ENCODE measurements at places on chromosomes 12 and 14.

GRCh38 chr12:28998662-28999120 is 150.4 kb upstream of the FAR2 start:
- no peak for DNase-seq

DNA sequence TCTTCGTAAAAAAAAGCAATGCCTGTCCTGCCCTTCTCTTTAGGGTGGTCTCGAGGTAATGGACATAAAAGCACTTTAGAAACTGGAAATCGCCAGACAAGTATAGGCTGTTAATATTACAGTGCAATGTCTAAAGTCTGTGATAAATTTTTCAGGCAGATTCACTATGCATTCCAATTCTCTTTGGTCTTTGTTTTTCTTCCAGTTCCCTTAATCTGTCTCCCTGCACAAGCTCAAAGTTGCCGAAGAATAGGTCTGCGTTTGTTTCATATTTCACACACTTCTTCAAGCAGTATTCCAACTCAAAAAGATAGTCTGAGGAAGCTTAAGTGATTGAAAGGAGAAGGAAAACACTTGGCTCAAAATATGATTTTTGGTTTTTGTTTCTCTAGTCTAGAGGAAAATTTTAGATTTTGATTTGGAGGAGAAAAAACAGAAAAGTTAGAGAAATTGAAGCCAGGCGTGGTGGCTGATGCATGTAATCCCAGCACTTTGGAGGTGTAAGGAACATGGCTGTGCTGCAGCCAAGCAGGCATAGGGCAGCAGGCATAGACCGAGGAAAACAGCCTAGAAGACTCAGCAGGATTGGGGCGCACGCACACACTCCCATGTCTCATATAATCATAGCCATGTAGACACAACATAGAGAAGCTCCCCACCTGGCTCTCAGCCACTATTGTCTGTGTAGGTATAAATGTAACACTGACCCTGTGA is 96.2 kb upstream of the TMPO start:
- DNase-seq = no peak

- no peak for DNase-seq
Observed at GRCh38 chr12:46187023-46187422, 81.8 kb downstream of the SLC38A1 start.

DNA sequence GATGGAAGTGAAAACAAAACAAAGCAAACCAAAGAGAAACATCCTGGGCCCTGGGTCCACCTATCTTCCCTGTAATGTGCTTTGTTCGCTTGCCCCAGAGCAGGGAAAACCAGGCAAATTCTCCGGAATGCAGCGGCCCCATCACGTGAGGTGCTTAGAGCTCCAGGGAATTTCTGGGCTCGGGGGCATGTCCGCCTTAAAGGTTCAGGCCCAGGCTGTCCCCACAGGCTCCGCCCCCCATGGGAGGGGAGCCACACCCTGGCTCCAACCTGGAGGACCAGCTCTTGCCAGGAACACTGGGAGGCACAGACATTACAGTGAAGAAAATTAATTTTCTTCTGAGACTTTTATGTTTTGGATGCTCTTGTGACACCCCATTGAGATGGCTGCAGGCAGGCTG is 69.9 kb downstream of the RBM19 start:
- DNase-seq = no peak

- DNase-seq = no peak
Observed at GRCh38 chr12:112488257-112488876, 69.6 kb downstream of the PTPN11 start.

- no peak for DNase-seq
Observed at GRCh38 chr14:90255871-90256270, 482 bp upstream of the PSMC1 start.

- no peak for DNase-seq
Observed at GRCh38 chr14:28763751-28764256, 2.8 kb upstream of the FOXG1 start.

- no peak for DNase-seq
Observed at GRCh38 chr14:36214476-36215216, 38.1 kb upstream of the PTCSC3 start.

- no peak for DNase-seq
Observed at GRCh38 chr14:101851736-101852405, 90.4 kb downstream of the PPP2R5C start.

- no peak for DNase-seq
Observed at GRCh38 chr12:95480230-95480629, 6.3 kb downstream of the METAP2 start.

GRCh38 chr14:105855893-105856675 is 329.7 kb downstream of the TMEM121 start:
- no peak for DNase-seq

DNA sequence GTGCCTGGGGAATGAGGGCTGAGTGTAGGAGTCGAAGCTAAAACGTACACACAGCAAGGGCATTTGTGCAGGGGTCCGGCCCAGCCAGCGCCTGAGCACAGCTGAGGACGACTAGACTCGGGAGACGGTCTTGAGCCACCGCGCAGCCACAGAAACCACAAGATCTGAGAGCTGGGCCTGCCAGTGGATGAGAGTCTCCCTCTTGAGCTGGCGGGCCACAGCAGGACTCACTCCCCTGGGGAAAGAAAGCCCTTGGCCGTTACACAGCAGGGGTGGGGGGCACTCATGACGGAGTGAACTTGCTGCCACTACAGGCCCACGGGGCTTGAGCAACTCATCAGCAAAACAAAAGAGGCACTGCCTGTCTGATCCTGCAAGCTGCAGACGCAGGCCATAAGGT is 23.0 kb downstream of the STX2 start:
- peak; percentile 45 for DNase-seq

- no peak for DNase-seq
Observed at GRCh38 chr12:131056626-131057025, 102.9 kb downstream of the ADGRD1 start.

DNA sequence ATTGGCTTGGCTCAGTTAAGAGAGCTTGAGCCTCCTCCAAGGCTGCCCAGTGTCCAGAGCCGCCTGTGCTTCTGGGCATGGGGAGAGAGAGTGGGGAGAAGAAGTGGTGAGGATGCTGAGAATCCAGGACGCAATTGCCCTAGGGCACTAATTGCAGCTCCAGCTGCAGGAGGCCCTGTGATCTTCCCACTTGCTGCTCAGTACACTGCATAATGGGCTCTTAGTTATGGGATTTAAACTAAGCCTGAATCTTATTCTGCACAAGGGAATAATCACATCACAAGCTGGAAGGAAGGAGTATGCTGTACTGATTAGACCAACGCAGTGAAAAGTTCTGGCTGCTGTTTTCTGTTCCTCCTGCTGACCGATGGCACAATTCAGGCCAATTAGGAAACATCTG is 101.0 kb upstream of the PRMT8 start:
- no peak for DNase-seq

- DNase-seq = no peak
Observed at GRCh38 chr12:24539646-24540045, 409.3 kb downstream of the BCAT1 start.

- no peak for DNase-seq
Observed at GRCh38 chr12:79023261-79023660, 158.7 kb downstream of the SYT1 start.

DNA sequence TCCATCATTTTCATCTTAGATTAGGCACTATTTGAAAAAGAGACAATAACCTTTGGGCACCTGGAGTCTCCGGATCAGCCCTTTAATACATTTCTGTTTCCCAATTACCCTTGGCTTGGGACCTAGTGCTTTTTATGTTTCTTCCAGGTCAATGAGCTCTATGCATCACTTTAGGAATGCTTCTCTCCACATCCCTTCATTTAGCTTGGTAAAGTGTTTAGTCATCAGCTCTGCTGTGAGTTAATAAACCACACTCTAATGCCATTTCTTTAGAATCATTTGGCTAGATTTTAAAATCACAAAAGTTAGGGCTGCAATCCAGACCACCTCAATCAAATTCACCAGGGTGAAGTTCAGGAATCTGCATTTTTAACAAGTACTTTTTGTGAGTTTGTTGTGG is 41.7 kb downstream of the RASSF9 start:
- DNase-seq = no peak

DNA sequence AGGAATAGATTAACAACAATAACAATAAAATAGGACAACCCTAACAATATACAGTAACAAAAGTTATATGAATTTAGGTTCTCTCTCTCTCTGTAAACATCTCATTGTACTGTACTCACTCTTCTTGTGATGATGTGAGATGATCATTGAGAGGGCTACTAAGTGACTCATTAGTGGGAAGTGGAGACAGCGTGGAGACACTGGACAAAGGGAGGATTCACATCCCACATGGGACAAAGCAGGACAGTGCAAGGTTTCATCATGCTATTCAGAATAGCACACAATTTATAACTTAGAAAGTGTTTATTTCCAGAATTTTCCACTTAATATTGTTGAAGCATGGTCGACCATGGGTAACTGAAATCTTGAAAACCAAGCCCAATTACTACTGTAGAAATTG is 26.0 kb upstream of the SPATA7 start:
- no peak for DNase-seq

DNA sequence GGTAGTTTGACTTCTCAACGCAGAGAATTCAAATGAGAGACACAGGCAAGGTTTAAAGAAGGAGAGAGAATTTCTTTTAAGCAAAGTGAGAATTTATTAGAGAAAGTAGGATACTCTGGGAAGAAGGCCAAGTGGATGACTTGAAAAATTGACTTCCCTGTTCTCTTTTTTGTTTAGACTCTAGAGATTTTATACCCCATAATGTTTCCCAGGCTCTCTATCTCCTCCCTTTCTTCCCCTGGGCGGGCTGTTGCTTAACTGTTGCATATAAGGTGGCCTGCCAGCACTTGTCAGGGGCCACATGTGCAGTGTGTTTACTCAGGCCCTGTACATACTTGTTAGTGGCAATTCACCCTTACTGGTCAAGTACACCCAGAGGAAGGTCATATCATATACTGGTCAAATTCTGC is 403.7 kb downstream of the SLC6A15 start:
- DNase-seq = no peak

GRCh38 chr14:22113401-22113800 is 439.8 kb upstream of the OR4E1 start:
- no peak for DNase-seq

DNA sequence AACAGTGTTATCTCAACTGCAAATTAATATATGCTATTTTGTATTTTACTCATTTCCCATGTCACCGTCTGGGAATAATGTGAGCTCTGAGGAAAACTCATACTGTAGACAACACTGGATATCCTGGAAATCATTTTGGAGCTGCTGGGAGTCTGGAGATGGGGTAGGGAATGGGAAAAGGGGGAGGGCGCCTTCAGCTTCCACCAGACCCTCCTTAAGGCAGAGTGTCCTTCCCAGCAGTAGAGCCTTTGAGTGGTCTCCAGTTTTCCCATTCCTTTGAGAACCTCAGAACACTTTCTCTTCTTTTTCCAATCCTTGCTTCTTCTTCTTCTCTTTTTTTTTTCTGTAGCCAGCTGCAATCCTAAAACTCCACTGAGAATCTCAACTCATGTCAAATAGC is 5.4 kb upstream of the LRIG3 start:
- no peak for DNase-seq

GRCh38 chr12:113842699-113843098 is 123.4 kb downstream of the RBM19 start:
- no peak for DNase-seq

GRCh38 chr12:102197789-102198188 is at the start of gene PMCH:
TSS of gene PMCH (minus strand) at chr12:102197833. CDS start at chr12:102197770, 63 bp downstream.
- DNase-seq = no peak

DNA sequence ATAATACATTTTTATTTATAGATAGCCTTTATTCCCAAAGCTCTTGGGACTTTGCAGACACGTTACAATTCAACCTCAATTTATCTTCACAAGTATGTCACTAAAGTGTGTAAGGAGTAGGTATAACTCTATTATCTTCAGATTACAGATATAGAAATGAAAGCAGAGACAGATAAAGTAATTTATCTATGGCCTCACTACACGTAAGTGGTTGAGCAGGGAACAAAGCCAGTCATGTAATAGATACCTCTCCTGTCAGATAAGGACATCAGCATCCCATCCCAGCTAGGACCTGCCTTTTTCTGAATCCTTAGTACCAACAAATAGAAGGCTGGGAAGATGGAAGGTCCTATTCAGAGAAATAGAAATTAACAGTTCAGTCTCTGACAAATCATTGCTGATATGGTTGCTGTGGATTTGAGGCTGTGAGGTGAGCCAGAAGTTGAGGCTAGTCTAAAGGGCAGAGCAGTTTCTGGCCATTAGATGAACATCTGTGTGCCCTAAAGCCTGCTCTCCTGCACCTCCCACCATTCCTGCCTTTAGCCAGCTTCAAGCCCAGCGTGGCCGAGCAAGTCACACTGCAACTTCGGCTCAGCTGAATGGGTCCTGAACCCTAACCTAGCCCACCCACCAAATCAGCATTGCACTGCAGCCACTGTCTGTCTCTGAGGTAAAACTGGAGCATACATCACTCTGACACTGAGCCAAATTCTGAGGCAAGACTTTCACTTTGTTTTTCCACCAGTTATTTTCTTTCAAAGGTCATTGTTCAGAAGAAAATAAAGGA is 71.1 kb upstream of the PLEKHA5 start:
- DNase-seq = no peak

- no peak for DNase-seq
Observed at GRCh38 chr14:93201155-93201704, 5.6 kb downstream of the GON7 start.

DNA sequence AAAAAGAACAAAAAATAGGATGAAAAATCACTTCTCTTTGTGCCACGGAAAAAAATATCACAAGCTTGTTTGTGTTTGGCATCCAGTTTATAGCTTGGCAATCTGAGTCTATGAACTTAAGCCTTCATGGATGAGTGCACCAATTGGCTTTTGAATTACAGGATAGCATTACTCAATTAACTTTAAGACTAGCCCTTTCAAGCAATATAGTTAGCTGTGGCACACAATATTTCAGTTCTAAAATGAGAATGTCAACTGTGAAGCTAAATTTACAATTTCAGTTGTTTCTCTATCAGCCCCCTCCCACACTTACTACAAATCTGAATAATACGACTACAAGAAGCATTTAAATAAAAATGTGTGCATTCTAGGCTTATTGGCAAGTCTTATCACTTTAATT is 8.3 kb downstream of the RERG start:
- peak; percentile 60 for DNase-seq

DNA sequence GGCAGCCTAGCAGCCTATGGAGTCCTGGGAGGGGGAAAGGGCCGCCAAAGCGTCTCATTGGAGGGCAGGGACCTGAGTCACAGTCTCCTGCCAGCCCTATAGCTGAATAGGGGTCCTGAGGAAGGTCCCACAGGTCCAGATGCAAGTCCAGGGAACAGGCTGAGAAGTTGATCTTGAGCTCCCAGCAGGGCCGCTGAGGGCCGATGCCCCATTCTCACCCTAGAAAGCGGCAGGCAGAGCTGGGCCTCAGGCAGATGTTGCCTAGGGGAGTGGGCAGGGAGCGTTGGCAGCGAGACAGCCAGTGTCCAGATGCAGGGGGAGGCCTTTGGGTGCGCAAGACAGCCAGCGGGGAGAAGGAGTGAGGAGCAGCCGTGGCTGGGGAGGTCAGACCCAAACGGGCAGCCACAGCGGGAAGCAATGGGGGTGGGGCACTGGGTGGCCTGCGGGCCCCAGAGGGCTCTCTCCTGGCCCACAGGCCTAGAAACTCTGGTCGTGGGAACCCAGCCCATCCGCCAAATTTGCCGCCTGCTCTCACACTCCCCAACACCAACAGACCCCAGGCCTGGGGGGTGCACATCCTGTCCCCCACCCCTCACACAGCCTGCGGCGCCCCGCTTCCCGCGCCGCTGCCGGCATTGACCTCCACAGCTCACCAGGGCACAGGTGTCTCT is 1.1 kb downstream of the HDAC7 start:
- no peak for DNase-seq

All from NCI-H2107 (cell line).